Naive thymus-derived CD8-positive, alpha-beta T cell (primary cell): ENCODE measurements at places on chromosomes 3 and 15.

DNA sequence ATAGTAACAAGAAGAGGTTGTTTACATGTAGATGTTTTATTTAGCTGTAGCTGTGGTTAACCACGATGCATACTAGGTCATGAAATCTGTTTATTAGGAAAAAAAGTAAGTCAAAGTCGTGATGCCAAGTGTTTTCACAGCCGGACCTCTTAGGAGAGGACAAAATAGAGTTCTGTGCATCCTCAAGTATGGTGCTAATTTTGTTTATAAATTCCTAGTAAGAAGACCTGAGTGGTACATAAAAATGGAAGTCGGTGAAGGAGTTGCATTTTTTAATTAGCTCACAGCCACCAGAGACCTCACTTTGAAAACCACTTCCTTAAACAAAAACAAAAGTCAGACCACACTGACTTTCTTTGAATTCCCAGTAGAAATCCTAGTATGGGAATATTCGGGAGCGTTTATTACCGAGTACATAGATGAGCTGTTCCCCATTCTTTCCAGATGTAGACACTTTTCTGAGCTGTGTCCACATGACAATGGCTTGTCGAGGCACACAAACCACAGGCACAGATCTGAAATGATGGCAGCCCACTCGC, 143.6 kb upstream of the UBE2E1 start:
- H3K4me1 ChIP-seq, result peaks cover 36% of the 10 kb centered on the region
- no peak overlapping the region for H3K4me3 ChIP-seq
- no peaks in the 10 kb centered on the region for H3K36me3 ChIP-seq

- peaks cover 4% of the 10 kb centered on the region for H3K4me1 ChIP-seq
- H3K4me3 ChIP-seq, result no peak overlapping the region
- no peaks in the 10 kb centered on the region for H3K27me3 ChIP-seq
- DNase-seq, result no peak
- no peak overlapping the region for H3K27ac ChIP-seq
- H3K36me3 ChIP-seq, result no peaks in the 10 kb centered on the region
Measured at GRCh38 chr3:108406661-108407206, 103.7 kb downstream of the MYH15 start.

DNA sequence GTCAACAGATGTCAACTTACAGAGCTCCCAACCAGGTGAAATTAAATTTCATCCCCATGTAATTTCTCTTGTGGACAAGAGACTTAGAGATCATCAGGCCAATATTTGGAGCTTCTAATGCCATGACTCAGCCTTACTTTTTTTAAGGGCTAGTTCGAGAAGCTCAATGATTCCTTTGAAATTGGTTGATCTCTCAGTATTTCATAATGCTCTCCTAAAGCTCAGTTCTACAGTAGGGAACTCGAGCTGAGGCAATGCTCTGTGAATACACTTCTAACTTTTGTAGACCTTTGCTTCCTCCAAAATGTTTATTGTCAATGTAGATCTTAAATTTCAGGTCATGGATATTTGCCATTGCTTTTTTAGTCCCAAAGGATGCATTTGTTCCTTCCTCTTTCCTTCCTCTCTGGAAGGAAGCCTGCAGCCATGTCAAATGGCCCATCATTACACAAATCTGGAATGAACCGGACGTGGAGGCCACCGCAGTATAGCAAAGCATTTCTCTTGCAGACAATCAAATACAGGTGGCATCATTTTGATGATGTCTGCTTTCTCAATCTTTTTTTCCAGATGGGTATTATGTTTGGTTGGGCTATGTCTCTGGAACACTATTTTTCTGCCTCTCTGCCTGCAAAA, 28.3 kb downstream of the STARD5 start:
- H3K27me3 ChIP-seq, result no peaks in the 10 kb centered on the region
- peaks cover 36% of the 10 kb centered on the region for H3K36me3 ChIP-seq
- H3K4me1 ChIP-seq, result peaks cover 82% of the 10 kb centered on the region
- H3K4me3 ChIP-seq, result peak overlapping the region; percentile 98
- peak overlapping the region; percentile 98 for H3K27ac ChIP-seq
- DNase-seq, result no peak

- H3K4me3 ChIP-seq, result no peak overlapping the region
- DNase-seq, result no peak
- H3K4me1 ChIP-seq, result peaks cover 9% of the 10 kb centered on the region
- no peaks in the 10 kb centered on the region for H3K27me3 ChIP-seq
Measured at GRCh38 chr3:4897765-4898453, 81.3 kb upstream of the BHLHE40 start.

- H3K4me1 ChIP-seq, result no peaks in the 10 kb centered on the region
- no peak overlapping the region for H3K27ac ChIP-seq
- H3K27me3 ChIP-seq, result peaks cover 10% of the 10 kb centered on the region
- no peaks in the 10 kb centered on the region for H3K36me3 ChIP-seq
- no peak overlapping the region for H3K4me3 ChIP-seq
Measured at GRCh38 chr3:55624238-55624637, 137.1 kb upstream of the WNT5A start.

GRCh38 chr15:52050416-52050815, 31.4 kb downstream of the MAPK6 start:
- no peak overlapping the region for H3K27ac ChIP-seq
- DNase-seq, result no peak
- peaks cover 17% of the 10 kb centered on the region for H3K4me1 ChIP-seq
- H3K4me3 ChIP-seq, result no peak overlapping the region

- H3K4me3 ChIP-seq, result no peak overlapping the region
- H3K27me3 ChIP-seq, result peaks cover 14% of the 10 kb centered on the region
- DNase-seq, result no peak
- H3K4me1 ChIP-seq, result no peaks in the 10 kb centered on the region
- no peaks in the 10 kb centered on the region for H3K36me3 ChIP-seq
- no peak overlapping the region for H3K27ac ChIP-seq
Measured at GRCh38 chr15:62297522-62297921, 132.4 kb upstream of the C2CD4B start.

DNA sequence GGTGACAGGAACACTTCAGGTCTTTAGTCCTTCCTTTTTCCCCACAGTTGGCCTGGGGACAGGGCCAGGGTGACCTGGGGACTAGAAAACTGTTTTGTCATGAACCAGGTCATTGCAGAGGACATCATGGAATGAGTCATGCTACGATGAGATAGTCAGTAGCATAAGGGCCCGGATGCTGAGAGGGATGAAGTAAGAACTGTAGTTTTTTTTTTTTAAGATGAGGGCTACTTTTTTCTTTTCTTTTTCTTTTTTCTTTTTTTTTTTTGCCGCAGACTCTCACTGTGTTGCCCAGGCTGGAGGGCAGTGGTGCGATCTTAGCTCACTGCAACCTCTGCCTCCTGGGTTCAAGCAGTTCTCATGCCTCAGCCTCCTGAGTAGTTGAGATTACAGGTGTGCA, 8.0 kb downstream of the MAP2K5 start:
- H3K4me3 ChIP-seq, result no peak overlapping the region
- peaks cover 16% of the 10 kb centered on the region for H3K36me3 ChIP-seq
- H3K27ac ChIP-seq, result no peak overlapping the region
- H3K4me1 ChIP-seq, result peaks cover 40% of the 10 kb centered on the region

GRCh38 chr15:70741677-70742293, 21.6 kb downstream of the UACA start:
- H3K4me3 ChIP-seq, result no peak overlapping the region
- DNase-seq, result no peak
- H3K27me3 ChIP-seq, result no peaks in the 10 kb centered on the region
- H3K27ac ChIP-seq, result no peak overlapping the region

GRCh38 chr15:65377976-65378366, at the start of gene IGDCC3:
Gene IGDCC3, minus strand, starts transcription at chr15:65378002. Its CDS starts 214 bp downstream, at chr15:65377788.
- no peak within 1 kb of the TSS for H3K27ac ChIP-seq
- peaks cover 7% of the 10 kb centered on the region for H3K36me3 ChIP-seq
- no peak for DNase-seq
- H3K4me1 ChIP-seq, result peaks cover 17% of the 10 kb centered on the region
- peaks cover 35% of the 10 kb centered on the region for H3K27me3 ChIP-seq

GRCh38 chr3:197908957-197909701, 40.9 kb upstream of the RPL35A start:
- no peak overlapping the region for H3K27ac ChIP-seq
- no peak for DNase-seq
- no peaks in the 10 kb centered on the region for H3K4me1 ChIP-seq
- H3K36me3 ChIP-seq, result peaks cover 5% of the 10 kb centered on the region

GRCh38 chr3:43894176-43895049, 203.7 kb downstream of the ABHD5 start:
- no peaks in the 10 kb centered on the region for H3K36me3 ChIP-seq
- peaks cover 21% of the 10 kb centered on the region for H3K4me1 ChIP-seq
- peak overlapping the region; percentile 71 for H3K4me3 ChIP-seq
- H3K27me3 ChIP-seq, result peaks cover 29% of the 10 kb centered on the region

DNA sequence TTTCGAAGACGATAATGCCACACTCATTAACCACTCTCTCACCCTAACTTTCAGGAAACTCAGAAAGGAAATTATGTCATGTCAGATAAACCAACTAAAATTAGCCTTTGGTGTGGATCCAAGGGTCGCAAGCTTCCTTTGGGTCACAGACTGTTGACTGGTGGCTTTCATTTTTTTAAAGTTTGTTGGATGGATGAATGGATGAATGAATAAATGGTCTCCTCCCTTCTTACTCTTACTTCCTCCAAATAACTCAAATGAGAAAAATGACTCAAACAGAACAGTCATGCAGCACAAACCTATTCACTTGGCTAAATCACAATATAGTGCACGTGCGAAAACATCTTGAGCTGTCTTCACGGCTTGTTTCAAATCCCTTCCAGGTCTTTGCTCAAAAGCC, 82.9 kb upstream of the HACD2 start:
- no peaks in the 10 kb centered on the region for H3K36me3 ChIP-seq
- no peak for DNase-seq
- H3K4me1 ChIP-seq, result peaks cover 18% of the 10 kb centered on the region
- H3K4me3 ChIP-seq, result peak overlapping the region; percentile 3
- H3K27me3 ChIP-seq, result peaks cover 7% of the 10 kb centered on the region
- H3K27ac ChIP-seq, result no peak overlapping the region

- H3K27me3 ChIP-seq, result no peaks in the 10 kb centered on the region
- no peak for DNase-seq
- H3K27ac ChIP-seq, result no peak overlapping the region
- H3K36me3 ChIP-seq, result no peaks in the 10 kb centered on the region
- no peaks in the 10 kb centered on the region for H3K4me1 ChIP-seq
- H3K4me3 ChIP-seq, result no peak overlapping the region
Measured at GRCh38 chr3:191008074-191008473, 145.6 kb upstream of the GMNC start.

- no peaks in the 10 kb centered on the region for H3K36me3 ChIP-seq
- H3K4me1 ChIP-seq, result peaks cover 47% of the 10 kb centered on the region
- peak overlapping the region; percentile 88 for H3K4me3 ChIP-seq
- DNase-seq, result no peak
- no peaks in the 10 kb centered on the region for H3K27me3 ChIP-seq
Measured at GRCh38 chr3:15206662-15207576, 873 bp downstream of the CAPN7 start.

DNA sequence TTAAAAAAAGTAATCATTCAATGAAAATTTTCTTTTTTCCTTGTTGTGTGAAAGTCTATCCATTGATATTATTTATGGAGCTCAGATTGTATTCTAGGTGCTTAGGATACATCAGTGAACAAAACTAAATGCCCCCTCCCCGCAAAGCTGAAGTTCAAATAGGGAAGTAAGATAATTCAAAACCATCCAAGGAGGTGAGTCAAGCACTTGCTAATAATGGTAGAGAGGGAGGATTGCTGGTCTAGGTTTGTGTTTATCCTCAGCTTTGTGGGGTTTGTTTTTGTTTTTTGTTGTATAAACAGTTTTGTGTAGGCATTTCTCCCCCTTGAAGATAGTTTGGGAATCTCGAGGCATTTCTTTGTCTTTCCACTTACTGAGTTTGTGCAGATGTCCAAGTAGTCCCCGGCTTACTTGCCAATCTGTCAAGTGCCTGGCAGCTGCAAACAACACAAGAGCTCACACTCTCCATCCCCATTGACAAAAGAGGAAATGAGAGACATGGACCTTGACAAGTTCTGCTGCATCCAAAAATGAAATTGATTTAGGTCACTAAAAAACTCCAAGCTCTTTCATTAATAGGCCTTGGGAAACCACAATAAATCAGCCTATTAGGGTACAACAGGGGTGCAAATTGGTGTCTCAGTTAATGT, 575.8 kb upstream of the TBL1XR1 start:
- no peak for DNase-seq
- H3K36me3 ChIP-seq, result no peaks in the 10 kb centered on the region
- H3K27ac ChIP-seq, result no peak overlapping the region
- no peak overlapping the region for H3K4me3 ChIP-seq

DNA sequence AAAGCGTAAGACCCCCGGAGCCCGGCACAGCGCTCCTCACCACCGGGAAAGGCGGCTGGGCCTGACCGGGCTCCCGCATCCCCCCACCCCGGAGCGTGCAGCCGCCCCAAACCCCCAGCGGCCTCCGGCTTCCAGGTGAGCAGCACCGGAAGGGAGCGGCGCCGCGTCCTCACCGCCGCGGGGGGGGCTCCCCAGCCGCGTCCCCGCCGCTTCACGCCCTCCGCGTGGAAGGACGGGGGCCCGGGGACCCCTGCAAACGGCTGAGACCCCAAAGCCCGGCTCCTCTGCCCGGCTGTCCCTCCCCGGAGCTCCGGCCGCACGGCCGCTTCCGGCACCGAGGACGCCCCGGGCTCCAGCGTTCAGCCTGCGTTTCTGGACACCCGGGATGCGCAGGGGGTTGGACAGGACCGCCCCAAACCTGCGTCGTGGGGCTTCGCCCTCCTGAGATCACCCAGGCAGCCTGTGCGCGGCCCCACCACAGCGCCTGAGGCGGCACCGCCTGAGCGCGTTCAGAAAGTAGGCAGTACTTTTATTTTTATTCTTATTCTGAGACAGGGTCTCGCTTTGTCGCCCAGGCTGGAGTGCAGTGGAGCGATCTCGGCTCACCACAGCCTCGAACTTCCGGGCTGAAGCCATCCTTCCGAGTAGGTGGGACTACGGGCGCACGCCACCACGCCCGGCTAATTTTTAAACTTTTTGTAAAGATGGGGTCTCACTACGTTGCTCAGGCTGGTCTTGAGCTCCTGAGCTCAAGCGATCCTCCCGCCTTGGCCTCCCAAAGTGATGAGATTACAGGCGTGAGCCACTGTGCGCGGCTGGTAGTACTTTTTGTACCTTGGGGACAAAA, 51.6 kb upstream of the BLM start:
- H3K4me3 ChIP-seq, result peak overlapping the region; percentile 77
- H3K27me3 ChIP-seq, result no peaks in the 10 kb centered on the region
- DNase-seq, result peak; percentile 61
- no peaks in the 10 kb centered on the region for H3K36me3 ChIP-seq
- H3K27ac ChIP-seq, result peak overlapping the region; percentile 79

GRCh38 chr3:151101270-151101969, 16.0 kb downstream of the MED12L start:
- H3K27ac ChIP-seq, result no peak overlapping the region
- no peaks in the 10 kb centered on the region for H3K36me3 ChIP-seq
- peaks cover 13% of the 10 kb centered on the region for H3K27me3 ChIP-seq
- no peak overlapping the region for H3K4me3 ChIP-seq

- no peak overlapping the region for H3K27ac ChIP-seq
- DNase-seq, result no peak
- H3K36me3 ChIP-seq, result no peaks in the 10 kb centered on the region
- no peaks in the 10 kb centered on the region for H3K4me1 ChIP-seq
Measured at GRCh38 chr3:117928836-117929235, 1105.8 kb downstream of the IGSF11 start.

GRCh38 chr3:36496684-36497633, 116.7 kb downstream of the STAC start:
- no peaks in the 10 kb centered on the region for H3K4me1 ChIP-seq
- DNase-seq, result no peak
- H3K4me3 ChIP-seq, result no peak overlapping the region
- no peak overlapping the region for H3K27ac ChIP-seq
- no peaks in the 10 kb centered on the region for H3K36me3 ChIP-seq
